8988T (cell line): ENCODE measurements at places on chromosomes 16 and 17.
A peak's percentile ranks its signal among the peaks of the same experiment; 100 is the strongest.

DNA sequence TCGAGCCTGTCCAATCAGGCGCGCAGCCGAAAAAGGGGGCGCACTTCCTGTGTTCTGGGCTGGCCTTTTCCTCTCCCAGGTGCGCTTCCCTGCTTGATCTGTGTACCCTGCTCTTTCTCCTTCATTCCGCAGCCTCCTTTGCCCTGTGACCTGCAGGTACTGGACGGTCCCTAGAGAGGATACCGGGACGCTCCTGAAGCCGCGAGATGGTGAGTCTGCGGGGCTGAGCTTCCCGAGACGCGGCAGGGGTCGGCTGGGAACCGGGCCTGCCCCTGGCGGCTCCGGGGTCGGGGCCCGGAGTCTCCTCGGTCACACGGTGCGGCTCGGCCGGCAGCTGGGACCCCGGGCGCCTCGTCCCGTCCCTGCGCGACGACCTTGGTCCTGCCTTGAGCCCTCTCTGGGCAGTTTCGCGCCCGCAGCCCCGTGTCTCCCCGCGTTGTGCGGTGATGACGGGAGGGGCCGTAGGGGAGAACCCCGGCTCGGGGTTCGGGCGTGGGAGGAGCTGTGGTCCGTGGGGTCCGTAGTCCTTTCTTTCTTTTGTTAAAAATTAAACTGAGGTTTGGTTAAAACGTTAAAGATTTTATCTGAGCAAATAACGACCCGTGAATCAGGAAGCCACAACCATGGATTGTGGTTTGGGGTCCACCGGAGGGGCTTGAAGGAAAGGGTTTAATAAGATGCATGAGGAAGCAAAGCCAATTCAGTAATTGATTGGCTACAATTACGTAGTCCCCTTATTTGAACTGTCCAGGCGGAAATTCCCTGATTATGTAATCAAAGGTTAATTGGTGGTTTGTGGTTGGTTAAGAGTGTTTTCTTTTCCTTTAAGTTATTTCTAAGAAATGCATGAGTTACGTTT lies 172.8 kb upstream of the ZNF267 start:
- no peak for DNase-seq

DNA sequence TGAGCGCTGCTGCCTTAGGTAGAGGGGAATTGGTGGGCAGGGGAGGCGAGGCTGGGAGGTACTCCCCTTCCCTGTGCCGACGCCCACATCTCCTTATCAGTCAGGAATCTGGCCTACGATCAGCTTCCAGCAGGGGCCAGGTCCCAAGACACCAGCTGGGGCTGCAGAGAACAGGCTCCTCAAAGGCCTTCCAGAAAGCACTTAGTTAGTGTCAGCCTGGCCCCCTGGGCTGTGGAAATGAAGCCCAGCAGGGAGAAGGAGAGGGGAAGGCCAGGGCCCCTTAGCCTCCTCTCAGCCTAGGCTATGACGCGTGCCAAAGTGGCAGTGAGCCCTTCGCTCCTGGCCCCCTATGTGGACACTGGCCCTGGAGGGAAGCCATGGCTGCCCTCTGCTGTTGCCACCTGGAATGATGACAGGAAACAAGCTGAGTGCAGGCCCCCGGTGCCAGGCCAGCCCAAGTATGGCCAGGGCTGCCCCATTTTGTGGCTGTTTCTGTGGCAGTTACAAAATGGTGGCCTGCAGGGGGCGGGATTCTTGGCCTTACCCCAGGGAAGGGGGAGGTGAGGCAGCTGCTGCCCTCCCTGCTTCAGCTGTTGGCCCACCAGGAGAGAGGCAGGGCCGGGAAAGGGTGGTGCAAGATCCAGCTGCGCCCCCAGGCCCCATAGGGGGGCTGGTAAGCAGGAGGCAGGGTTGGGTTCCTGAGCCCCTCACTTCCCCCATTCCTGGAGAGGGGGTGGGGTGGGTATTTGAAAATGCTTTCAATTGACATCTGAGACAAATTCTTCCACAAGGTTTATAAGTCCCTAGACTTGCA lies 11.3 kb downstream of the TBX4 start:
- no peak for DNase-seq

- DNase-seq = no peak
Observed at GRCh38 chr17:80790021-80790765, 201.4 kb upstream of the CHMP6 start.

DNA sequence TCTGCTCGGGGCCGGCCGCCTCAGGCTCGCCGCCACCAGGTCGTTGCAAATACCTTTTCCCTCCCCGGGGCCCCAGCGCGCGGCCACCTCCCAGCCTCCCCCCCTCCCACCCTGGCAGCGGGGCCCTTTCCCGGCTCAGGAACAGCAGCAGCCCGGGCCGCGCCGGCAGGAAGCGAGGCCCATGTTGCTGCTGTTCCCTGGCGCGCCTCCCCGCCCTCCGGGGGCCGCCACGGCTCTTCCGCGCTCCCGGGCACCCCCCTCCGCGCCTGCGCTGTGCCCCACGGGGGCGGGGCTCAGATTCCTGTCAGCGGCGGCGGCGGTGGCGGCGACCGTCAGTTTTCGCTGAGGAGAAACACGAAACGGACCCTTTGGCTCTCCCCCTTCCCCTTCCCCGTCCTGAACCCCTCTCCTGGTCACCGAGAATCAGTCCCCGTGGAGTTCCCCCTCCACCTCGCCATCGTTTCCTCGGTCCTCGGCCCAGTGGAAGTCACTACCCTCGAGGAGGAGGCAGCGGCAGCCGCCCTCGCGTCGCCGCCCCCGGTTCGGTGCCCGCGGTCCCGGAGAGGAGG lies at the start of gene NFAT5:
NFAT5 (plus strand) TSS at position 296 of the 569 bp plus-strand sequence. CDS start 336 bp downstream, outside the sequence.
- peak; percentile 65 for DNase-seq

DNA sequence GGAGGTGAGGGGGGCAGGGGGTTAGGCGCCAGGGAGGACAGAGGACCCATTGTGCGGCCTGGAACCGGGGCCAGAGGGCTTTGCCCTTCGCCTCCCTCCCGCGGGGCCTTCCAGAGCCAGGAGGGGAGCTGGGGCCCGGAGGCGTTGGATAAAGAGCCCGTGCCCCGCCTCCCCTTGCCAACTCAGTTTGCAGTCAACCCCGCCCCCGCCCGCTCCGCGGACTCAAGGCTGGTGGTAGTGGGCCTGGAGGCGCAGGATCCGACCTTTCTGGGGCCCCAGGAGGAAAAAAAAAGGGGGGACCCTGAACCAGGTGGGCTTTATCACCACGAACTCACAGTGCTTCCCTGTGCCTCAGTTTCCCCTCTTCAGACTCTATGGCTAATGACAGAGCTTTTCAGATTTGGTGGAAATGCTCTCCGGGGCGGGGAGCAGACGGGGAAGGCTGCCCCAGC lies 2.0 kb upstream of the SPHK1 start:
- DNase-seq = no peak

GRCh38 chr17:47847341-47848197 lies 3.4 kb downstream of the SP6 start:
- no peak for DNase-seq

GRCh38 chr17:76276069-76276431 lies 10.9 kb downstream of the UBALD2 start:
- no peak for DNase-seq

DNA sequence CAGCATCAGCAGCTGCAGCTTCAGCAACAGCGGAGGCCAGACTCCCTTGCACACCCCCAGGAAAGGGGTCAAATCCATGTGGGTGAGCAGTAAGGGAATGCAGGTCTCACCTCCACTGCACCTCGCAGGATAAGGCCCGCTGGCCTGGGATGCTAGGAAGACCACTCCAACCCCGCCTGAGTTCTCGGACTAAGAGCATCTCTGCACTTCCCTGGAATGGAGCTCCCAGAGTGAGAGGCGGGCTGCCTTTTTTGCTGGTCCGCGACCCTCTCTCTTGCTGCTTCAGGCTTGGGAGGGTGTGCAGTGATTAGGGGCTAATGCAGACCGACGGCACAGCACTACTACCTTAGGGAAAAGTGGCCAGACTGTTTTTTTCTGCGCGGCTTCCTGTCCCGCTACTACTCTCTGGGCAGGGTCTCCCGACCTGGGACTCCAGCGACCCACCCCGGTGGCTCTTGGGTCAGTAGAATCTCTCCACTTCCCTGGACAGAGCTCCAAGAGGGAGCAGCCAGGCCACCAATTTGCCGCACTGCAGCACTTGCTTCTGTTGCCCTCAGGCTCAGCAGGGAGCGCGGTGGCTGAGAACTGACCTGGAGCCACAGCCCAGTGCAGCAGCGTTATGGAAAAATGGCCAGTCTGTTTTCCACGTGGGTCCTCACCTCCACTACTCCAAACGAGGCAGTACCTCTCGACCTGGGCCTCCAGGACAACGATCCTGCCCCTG lies 480.4 kb downstream of the CDH8 start:
- DNase-seq = no peak

GRCh38 chr17:10751563-10751962 lies 21.7 kb upstream of the TMEM220 start:
- no peak for DNase-seq

DNA sequence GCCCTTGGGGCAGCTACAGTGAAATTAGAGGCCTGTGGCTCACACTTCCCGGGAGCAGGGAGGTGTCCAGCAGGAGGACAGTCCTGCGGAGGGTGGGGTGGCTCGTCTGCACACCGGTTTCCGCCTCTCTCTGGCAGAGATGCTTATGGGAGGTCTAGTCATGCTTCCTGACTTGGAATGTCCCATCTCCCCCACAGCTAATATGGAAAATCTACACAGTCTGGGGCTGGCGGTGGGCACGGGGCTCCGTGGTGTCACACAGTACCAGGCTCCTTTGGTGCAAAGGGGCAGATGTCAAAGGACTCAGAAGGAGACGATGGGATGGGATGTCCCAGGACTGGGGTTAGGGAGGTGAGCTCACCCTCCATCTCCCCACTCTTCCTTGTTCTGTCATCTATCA lies 44.1 kb upstream of the DOC2B start:
- DNase-seq = no peak

DNA sequence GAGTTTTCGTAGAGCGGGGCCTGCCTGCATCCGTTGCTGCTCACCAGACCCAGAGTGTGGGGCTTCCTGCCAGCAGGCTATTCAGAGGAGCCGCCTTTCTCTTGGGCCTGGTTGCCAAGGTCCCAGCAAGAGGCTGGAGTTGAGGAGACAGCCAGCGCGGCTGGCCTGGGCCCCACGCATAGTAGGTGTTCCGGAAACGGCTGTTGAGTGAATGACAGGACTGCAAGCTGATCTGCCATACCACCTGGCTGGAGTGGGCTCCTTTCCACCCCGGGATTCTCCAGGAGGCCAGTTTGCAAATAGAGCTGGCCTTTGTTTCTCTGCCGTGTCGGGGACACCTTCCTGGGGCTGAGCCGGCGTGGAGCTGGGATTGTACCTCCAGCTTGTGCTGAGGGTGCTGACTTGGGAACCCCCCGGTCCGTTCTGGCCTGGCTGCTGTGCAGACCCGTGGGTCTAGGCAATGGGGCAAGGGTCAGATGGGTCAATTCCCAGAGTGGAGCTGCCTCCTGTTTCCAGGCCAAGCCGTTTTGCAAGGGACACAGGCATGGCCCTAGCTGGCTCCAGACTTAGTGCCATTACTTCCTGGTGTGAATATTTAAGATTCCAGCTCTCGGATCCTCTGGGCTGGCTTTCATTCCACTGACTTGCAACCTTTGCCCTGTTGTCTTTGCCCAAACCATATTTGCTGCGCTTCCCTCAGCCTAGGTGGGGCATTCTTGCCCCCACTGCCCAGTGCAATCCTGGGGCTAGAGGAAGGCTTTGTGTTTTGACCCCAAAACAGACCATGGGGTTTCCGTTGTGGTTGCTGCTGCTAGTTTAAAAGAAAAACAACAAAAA lies 68.8 kb downstream of the CMIP start:
- no peak for DNase-seq

DNA sequence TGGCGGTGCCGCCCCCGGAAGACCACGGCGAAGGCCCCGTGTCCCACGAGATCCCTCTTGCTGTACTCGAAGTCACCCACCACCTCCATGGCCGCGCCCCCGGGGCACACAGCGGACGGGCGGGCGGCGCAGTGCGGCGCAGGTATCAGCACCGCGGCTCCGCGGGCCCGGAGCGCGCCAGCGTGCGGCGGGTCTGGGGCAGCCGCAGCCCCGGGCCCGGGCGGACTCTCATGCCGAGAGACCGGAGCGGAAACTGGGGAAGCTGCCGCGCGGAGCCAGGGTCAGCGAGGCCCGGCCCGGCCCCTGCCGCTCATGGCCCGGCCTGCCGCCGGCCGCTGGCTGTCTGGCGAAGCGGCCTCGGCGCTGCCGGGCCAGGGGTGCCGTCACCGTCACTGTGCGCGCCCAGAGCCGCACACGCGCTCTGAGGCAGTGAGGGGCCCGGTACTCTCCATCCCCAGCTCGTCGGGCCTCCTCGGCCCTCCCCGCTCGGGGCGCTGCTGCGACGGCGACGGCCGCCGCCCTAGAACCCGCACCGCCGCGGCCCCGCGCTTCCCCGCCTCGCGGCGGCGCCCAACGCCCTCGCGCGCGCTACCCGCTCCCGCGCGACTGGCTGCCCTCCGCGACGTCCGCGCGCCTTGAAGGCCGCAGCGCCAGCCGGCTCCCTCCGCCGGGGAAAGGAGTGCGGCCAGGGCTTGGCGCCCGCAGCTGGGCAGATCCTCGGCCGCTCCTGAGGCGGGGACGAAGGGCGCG lies at the start of gene ULK2:
ULK2 (minus strand) TSS at position 608 of the 750 bp plus-strand sequence; CDS start at position 89, 519 bp downstream.
- peak; percentile 57 for DNase-seq

DNA sequence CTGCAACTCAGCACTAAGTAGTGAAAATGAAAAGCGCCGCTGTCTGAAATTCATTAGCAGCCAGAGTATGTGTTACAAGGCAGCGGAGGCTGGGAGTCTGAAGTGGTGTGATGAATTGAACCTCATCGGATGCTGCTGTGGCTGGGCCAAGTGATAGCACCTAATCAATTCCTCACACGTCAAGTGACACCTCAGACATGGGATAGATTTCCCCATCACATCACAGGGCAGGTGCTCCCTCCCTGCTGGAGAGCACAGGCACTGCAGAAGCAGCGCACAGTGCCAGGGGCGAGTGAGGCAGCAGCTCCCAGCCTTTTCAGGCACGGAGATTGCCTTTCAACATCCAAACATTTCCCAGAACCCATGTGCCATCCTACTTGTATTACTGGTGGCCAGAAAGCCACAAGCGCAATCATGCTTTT lies 32.2 kb downstream of the DRC3 start:
- peak; percentile 66 for DNase-seq

- DNase-seq = peak; percentile 84
Observed at GRCh38 chr16:68732042-68732680, 4.9 kb upstream of the CDH1 start.

- no peak for DNase-seq
Observed at GRCh38 chr17:72407336-72407909, 286.6 kb downstream of the SOX9 start.

DNA sequence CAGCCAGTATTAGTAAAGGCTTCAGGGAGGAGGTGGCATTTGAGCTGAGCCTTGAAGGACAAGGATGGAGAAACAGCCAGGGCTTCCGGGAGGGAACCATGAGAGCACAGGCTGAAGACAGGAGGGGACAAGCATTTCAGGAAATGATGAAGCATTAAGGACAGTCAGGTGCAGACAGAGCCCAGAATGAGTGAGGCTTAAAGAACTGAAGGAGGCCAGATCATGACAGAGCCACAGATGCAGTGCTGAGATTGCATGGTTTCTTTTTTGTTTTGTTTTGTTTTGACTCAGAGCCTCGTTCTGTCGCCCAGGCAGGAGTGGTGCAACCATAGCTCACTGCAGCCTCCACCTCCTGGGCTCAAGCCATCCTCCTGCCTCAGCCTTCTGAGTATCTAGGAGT lies 211.5 kb downstream of the SOX9 start:
- DNase-seq = no peak

DNA sequence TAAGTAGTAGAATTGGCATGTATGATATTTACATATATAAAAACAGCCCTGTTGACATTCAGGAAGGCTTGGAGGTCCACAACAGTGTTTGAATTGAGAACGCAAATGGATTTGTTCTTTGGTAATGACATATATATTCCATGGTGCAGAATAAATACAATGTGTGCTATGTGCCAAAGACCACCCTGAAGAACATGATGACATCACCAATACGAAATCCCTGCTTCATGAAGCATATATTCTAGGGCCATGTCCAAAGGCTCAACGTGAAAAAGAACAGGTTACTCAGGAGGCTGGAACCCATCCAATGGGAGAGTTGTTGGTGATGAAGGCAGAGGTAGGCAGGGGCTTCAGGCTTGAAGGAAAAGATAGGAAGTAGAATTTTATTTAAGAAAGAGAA lies 423.9 kb upstream of the MAF start:
- DNase-seq = no peak
